ENCODE measurements at places on chromosomes 2 and 18.

DNA sequence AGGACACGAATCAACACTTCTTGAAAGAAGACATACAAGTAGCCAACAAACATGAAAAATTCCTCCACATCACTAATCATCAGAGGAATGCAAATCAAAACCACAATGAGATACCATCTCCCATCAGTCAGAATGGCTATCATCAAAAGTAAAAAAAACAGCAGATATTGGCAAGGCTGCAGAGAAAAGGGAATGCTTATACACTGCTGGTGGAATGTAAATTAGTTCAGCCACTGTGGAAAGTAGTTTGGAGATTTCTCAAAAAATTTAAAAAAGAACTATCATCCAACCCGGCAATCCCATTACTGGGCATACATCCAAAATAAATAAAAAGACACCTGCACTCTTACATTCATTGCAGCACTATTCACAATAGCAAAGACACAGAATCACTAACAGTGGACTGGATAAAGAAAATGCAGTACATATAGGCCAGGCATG is 78.7 kb downstream of the GRB14 start:
- no peak for DNase-seq
- H3K4me3 ChIP-seq = no peak overlapping the region
- H3K4me1 ChIP-seq = no peaks in the 10 kb centered on the region
- no peak overlapping the region for H3K27ac ChIP-seq
- H3K36me3 ChIP-seq = no peaks in the 10 kb centered on the region

DNA sequence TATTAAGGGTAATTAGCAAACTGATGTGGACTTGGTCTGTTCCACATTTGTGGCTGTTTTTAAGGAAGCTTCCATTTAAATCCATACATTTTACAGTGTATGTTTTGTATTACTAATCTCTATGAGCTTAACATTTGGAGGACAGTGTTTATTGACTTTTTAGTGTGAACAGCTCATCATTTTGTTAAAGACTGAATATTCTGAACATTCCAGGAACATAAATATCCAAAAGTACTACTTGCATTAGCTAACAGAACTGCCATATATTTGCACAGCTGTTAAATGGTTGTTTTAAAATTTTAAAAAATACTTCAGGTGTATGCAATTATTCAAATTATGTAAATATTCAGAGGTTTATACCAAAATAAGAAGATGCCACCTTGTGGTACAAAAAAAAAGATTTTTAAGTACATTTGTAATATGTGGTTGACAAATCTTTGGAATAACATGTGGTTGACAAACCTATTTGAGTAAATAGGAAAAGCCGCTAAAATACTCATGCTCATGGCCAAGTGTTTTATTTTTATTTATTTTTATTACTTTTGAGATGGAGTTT is 439.7 kb upstream of the FANCL start:
- no peak for DNase-seq
- H3K36me3 ChIP-seq = no peaks in the 10 kb centered on the region
- H3K27me3 ChIP-seq = no peaks in the 10 kb centered on the region
- H3K27ac ChIP-seq = no peak overlapping the region

GRCh38 chr2:144430722-144431391 is 89.1 kb downstream of the ZEB2 start:
- peak overlapping the region; percentile 26 for H3K27ac ChIP-seq
- peaks cover 50% of the 10 kb centered on the region for H3K4me1 ChIP-seq
- no peak for DNase-seq
- no peak overlapping the region for H3K4me3 ChIP-seq
- H3K36me3 ChIP-seq = peaks cover 48% of the 10 kb centered on the region

GRCh38 chr18:57008001-57008686 is 138.7 kb upstream of the BOD1L2 start:
- no peaks in the 10 kb centered on the region for H3K4me1 ChIP-seq
- DNase-seq = no peak
- no peaks in the 10 kb centered on the region for H3K36me3 ChIP-seq
- no peaks in the 10 kb centered on the region for H3K27me3 ChIP-seq
- H3K27ac ChIP-seq = no peak overlapping the region

GRCh38 chr2:59806486-59806885 is 747.0 kb downstream of the BCL11A start:
- no peaks in the 10 kb centered on the region for H3K27me3 ChIP-seq
- DNase-seq = no peak
- no peak overlapping the region for H3K27ac ChIP-seq
- H3K4me3 ChIP-seq = no peak overlapping the region
- no peaks in the 10 kb centered on the region for H3K4me1 ChIP-seq

DNA sequence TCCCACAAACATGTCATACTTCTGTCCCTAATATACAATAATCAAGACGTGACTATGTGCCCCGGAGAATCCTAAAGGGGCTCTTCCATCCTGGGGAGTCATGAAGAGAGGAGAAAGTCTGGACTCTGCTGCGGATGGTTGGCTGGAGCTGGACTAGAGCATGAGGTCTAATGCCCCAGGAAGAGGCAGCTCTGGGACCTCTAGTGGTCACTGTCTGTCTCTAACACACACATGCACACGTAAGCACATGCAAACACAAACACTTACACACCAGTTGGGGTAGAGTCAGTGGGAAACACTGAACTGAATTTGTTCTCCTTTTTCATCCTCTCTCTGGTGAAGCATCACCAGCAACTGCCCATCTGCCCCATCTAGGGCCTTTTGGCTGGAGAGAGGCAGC is 271.6 kb downstream of the TDRD15 start:
- no peak overlapping the region for H3K27ac ChIP-seq
- H3K4me3 ChIP-seq = no peak overlapping the region
- no peaks in the 10 kb centered on the region for H3K27me3 ChIP-seq

DNA sequence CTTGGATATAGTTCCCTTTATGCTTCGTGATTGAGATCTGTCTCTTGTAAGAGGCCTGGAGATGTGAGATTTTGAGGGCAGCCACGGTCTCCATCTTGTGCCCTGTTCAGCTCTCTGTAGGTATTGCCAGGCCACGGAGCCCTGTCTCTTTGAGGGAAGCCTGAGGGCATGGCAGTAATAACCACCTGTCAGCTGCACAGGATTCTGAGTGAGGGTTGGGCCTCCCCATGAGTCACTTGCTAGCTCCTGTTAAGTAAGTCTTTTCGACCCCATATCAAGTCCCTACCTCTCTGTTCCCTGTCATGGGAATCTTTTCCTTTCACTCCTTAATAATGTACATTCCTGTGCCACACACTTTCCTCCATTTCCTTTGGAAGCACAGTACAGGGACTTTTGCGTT is 20.4 kb downstream of the LYPD6B start:
- no peaks in the 10 kb centered on the region for H3K36me3 ChIP-seq
- no peak overlapping the region for H3K27ac ChIP-seq
- H3K4me3 ChIP-seq = no peak overlapping the region
- no peaks in the 10 kb centered on the region for H3K27me3 ChIP-seq

DNA sequence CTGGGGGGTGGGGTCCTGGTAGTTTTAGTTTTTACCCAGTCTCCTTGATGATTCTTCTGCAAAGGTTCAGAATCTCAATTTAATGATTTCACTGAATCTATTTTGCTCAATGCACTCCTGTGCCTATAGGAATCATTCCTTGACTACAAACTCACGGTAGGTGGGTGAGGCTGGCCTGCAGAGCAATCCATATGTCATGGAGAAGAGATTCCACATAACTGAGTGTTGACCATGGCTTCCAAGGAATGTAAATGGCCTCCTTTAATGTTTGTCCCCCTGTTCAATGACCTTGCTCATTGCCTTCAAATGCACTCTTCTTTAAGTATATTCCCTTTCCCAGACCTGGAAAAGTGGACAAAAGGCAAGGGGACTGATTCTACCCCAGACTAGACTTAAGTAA is 12.5 kb downstream of the FAP start:
- H3K4me1 ChIP-seq = no peaks in the 10 kb centered on the region
- DNase-seq = no peak
- H3K27ac ChIP-seq = no peak overlapping the region
- no peak overlapping the region for H3K4me3 ChIP-seq
- no peaks in the 10 kb centered on the region for H3K27me3 ChIP-seq
- H3K36me3 ChIP-seq = no peaks in the 10 kb centered on the region

- peak; percentile 35 for DNase-seq
- peak overlapping the region; percentile 96 for H3K27ac ChIP-seq
- peak overlapping the region; percentile 100 for H3K4me3 ChIP-seq
- H3K4me1 ChIP-seq = no peaks in the 10 kb centered on the region
- peaks cover 32% of the 10 kb centered on the region for H3K36me3 ChIP-seq
Observed at GRCh38 chr18:26089293-26090129, 902 bp downstream of the SS18 start.

GRCh38 chr2:40371525-40372282 is 80.2 kb downstream of the SLC8A1 start:
- DNase-seq = peak; percentile 30
- peaks cover 13% of the 10 kb centered on the region for H3K4me1 ChIP-seq
- no peaks in the 10 kb centered on the region for H3K27me3 ChIP-seq
- no peaks in the 10 kb centered on the region for H3K36me3 ChIP-seq

DNA sequence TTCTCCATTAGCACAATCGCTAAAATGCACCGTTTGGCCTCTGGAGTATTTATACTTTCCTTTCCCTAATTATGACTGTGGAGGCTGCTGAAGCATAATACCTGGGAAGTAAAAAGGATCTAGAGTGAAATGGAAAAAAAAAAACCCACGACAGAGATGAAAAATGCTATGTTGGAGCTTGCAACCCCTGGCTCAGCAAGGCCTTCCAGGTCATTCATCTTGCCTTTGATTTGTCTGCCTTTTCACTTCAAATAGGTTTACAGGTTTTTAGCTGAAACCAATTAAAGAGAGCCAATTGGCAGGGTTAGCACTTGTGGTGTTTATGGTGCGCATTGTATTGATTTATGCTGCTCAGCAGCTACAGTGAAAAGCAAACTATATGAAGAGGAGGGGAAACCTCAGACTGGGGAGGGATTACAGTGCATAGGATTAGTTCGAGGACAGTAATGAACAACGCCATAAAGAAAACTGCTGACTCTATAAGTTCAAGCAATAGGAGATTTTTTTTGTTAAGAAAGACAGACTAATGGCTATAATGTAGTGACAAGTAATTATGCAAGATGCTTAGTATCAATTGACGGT is 347.9 kb downstream of the MEIS1 start:
- no peak overlapping the region for H3K4me3 ChIP-seq
- no peak for DNase-seq
- no peaks in the 10 kb centered on the region for H3K27me3 ChIP-seq

GRCh38 chr2:162556996-162557395 is 213.1 kb downstream of the GCA start:
- H3K36me3 ChIP-seq = no peaks in the 10 kb centered on the region
- no peak overlapping the region for H3K27ac ChIP-seq
- no peak overlapping the region for H3K4me3 ChIP-seq
- H3K4me1 ChIP-seq = peaks cover 2% of the 10 kb centered on the region
- no peak for DNase-seq

DNA sequence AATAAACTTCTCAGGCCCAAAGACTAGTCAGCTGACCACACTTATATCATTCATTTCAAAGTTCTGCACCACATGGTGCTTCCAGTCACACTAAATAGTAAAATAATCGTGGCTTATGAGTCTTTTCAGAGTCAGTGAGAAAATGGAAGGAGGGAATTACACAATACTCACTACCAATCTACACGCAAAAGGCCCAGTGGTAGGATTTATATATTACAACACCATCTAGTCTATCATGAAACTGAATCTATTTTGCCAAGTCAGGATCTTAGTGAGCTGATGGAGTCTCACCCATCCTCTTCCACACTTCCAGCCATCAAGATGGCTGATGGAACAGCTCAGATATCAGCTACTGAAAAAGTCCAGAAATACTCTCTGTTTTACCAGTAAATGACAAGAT is 21.9 kb downstream of the INO80D start:
- H3K27me3 ChIP-seq = no peaks in the 10 kb centered on the region
- no peak overlapping the region for H3K27ac ChIP-seq
- no peaks in the 10 kb centered on the region for H3K36me3 ChIP-seq
- DNase-seq = no peak
- no peaks in the 10 kb centered on the region for H3K4me1 ChIP-seq

GRCh38 chr2:42901076-42901640 is 108.8 kb upstream of the HAAO start:
- H3K4me1 ChIP-seq = peaks cover 16% of the 10 kb centered on the region
- H3K27ac ChIP-seq = no peak overlapping the region
- no peak overlapping the region for H3K4me3 ChIP-seq
- no peak for DNase-seq
- H3K36me3 ChIP-seq = no peaks in the 10 kb centered on the region
- H3K27me3 ChIP-seq = no peaks in the 10 kb centered on the region
